ENCODE measurements at places on chromosomes 2 and 18.
A peak's percentile ranks its signal among the peaks of the same experiment; 100 is the strongest.

DNA sequence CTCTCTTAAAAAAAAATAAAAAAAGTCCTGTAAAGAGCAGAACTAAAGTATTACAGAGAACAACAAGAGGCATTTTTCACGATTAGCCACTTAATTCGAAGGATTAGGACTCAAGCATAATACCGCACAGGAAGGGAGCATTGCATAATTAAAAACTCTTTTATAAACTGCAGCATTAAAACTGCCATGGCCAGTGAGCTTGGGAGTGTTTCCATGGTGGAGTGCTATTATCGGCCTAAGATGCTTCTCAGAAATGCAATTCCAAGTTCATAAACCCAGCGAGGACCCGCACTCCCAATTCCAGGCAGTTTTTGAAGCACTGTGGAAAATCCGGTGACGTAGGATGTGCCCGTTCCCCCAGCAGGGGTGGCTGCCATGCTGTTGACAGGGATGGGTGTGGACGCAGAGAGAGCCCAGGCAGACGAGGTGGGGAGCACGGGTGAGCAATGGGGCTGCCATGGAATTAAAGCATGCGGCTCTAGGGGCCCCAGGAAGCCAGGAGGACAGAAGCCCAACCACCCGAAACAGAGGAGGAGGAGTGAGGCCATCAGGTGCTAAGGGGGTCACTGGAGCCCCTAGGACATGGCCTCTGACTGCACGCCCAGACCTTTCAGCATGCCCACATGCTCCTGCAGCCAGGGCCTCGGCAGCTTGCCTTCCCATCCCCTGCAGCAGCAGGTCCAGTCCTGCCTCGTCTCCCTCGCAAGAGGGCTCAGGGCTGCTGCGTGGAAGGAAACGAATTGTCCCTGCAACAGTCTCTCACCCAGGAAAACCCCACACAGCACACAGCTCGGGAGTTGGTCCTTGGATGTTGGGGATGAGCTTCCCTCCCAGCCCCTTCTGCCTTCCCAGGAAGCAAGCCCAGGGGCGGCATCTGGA, 233.4 kb downstream of the NDUFA10 start:
- no peak for DNase-seq

- DNase-seq = no peak
These were observed 470.9 kb downstream of the ARHGAP15 start for GRCh38 chr2:143600116-143600515.

GRCh38 chr2:52416340-52416739, 1351.3 kb upstream of the CHAC2 start:
- DNase-seq = peak; percentile 20

DNA sequence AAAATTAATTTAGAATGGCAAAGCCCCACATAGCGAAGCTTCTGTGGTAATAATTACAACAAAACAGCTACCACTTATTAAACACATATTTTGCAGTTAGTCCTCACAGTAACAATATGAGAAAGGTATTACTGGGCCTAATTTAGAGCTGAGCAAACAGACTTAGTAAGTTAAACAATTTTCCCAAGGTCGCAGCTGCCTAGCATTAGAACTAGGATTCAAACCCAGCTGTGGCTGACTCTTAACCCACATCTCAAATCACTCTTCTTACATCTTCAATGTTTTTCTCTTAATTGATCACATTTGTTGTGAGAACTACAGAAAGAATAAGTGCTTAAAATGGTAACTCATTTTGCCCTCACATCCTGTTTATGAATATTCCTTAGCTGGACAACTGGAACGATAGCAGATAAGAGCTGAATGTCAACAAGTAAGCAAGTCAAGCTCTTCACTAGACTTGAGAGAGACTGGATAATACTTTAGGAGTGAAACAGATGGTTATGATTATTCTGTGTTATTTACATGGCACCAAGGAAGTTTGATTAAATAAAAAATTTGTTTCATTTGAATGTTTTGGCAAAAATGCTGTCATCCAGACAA, 59.4 kb upstream of the TMEM17 start:
- DNase-seq = no peak

- no peak for DNase-seq
These were observed 17.2 kb upstream of the LYPD6B start for GRCh38 chr2:149021271-149021719.

DNA sequence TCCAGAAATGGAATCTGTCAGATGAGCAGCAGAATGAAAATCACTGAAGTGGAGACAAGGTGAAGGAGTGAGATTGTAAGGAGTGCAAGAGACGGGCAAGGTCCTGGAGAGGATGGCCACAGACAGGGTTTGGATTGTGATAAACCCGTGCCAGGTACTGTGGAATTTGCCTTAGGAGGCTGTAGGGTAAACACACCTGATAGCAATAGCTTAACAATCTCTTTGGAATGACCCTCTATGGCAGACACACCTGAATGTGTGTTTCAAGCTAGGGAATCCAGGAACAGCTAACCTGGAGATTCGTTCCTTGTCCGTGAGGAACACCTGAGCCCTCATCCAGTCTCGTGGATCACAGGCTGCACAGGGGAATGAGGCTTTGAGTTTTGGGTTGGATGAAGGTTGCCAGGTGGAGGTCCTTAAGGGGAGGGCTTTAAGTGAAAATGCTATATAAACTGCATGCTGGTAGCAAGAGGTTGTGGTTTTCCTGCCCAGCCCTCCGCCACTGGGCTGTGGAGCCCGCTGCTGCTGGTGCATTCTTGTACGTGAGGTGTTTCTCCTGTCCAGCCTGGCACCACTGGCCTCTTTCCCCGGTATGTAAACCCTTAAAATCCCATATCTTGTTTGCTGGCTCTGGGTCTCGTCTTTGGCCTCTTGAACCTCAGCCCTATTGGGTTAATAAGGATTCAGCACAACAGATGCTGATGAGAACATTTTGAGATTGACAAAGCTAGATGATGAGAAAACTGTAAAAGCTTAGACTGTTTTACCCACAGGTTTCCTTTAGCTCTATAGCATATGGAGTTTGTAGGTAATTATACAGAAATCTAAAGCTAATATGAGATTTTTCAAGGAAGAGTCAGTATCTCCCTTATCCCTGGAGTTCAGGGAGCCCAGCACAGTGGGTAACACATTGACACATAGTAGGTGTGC, 117.9 kb downstream of the ARHGAP15 start:
- no peak for DNase-seq

DNA sequence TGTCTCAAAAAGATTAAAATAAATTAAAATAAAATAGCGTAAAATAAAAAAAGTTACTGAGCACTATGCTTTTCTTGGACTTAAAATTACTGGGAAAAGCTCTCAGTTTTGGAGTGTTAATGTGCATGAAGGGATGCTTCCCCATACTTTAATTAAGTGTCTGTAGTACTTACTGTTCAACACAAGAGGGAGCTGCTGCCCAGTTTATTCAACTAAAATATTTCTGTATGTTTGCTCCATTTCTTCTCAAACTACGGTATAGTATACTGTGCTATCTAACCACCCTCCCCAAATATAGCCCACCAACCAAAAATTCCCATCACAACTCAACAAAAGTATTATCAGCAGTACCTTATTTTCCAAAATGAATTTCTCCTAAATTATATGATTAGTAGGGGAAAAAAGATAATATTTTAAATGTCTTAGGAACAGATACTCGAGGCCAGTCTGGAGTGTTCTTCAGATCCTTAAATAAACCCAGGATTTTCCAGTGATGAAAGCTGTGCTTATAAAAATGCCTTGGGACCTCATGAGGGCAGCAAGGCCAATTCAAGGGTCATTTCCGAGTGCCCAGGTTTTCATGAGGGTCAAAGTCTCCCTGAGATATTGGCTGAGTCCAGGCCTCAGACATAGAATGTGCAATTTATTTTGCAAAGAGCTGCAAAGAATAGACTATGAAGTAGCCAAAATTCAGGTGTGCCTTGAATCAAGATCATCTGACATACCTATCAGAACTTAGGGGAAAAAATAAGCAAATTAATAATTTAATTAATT, 64.1 kb downstream of the CHRNA1 start:
- peak; percentile 45 for DNase-seq

GRCh38 chr2:69988086-69988635, 26.7 kb upstream of the ASPRV1 start:
- DNase-seq = no peak

GRCh38 chr18:67733088-67733487, 216.6 kb upstream of the DSEL start:
- no peak for DNase-seq

DNA sequence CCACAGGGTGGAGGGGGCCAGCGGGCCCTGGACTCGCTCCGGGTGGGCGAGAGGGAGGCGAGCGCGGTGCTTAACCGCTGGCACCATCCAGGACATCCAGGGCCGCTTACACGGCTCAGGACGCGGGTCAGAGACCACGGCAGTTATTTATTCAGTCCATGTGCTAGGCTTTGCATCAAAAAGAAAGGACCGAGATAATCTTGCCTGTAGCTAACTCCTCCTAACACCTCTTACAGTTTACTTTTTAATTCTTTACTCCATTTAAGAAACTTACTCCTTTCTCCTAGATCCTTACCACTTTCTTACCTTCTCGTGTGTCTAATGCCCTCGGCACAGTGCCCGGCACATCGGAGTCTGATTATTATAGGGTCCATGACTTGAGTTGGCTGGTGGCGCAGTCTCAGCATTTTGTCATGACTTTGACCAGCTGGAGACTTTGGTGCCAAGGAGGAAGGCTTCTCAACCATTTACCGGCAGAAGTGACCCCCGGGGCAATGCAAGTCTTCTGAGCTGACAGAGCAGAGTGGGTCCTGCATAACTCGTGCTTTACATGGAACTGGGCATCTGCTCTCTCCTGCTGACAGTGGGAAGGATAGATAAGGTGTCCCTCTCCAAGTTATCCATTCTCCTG, 503 bp downstream of the ANXA4 start:
- peak; percentile 56 for DNase-seq

DNA sequence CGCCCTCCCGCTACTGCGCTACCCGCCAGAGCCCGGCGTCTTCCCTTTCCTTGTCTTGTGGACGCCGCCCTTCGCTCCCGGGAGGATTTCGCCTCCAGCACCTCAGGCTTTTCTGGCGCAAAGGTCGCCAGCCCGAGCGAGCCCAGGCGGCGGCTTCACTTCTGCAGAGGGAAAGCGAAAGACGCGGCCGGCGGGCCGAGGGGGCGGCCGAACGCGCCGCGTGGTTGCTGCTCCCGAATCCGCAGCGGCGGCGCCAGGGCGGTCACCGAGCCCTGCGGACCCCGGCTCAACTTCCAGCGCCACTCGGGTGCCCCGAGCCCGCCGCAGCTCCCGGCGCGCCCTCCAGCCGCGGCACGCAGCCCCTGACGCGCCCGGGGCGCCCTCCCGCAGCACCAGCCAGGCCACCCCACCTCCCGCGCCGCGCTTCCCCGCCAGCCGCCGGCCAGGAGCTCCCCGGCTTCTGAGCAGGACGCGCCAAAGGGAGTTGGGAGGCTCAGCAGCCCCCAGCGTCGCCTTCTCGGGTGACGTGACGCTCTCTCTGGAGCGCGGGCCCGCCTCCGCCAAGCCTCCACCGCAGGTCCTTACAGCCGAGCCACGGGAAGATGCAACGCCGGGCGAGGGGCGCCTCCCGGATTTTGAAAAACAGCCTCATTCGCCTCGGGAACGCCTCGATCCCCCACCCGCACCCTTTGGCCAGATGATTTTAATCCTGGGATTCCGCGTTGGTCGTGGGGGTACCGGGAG, 84.9 kb upstream of the EPB41L3 start:
- peak; percentile 85 for DNase-seq

DNA sequence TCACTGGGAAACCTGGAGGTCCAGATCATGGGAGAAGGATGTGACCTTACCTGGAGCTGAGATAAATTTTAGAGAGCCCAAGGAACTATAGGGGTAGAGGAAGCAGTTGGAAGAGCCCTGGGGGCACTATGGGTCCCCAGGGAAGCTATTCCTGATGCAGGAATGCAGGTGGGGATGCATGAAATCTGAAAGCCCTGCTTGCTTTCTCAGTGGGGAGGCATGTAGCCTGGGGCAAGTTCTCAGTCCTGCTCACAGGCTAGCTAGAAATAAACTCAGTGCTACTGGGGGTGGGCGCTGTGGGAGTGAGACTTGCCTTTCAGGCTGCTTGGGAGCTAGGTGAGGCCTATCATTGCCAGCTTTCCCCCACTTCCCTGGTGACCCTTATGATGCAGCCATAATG, 499.7 kb downstream of the PTH2R start:
- peak; percentile 41 for DNase-seq

GRCh38 chr2:44169155-44169898, 652 bp downstream of the PPM1B start:
- peak; percentile 57 for DNase-seq

GRCh38 chr2:53379547-53379946, 388.1 kb upstream of the CHAC2 start:
- no peak for DNase-seq

DNA sequence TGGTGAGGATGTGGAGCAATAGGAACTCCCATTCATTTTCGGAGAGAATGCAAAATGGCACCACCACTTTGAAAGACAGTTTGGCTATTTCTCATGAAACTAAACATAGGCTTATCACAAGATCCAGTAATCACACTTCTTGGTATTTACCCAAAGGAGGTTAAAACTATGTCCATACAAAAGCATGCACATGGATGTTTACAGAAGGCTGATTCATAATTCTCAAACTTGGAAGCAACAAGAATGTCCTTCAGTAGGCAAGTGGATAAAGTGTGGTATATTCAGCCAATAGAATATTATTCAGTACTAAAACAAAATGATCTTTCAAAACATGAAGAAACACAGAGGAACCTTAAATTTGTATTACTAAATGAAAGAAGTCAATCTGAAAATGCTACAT, 440.6 kb downstream of the FBXO15 start:
- DNase-seq = no peak

- DNase-seq = peak; percentile 86
These were observed 231.7 kb downstream of the VAPA start for GRCh38 chr18:10145546-10145945.

DNA sequence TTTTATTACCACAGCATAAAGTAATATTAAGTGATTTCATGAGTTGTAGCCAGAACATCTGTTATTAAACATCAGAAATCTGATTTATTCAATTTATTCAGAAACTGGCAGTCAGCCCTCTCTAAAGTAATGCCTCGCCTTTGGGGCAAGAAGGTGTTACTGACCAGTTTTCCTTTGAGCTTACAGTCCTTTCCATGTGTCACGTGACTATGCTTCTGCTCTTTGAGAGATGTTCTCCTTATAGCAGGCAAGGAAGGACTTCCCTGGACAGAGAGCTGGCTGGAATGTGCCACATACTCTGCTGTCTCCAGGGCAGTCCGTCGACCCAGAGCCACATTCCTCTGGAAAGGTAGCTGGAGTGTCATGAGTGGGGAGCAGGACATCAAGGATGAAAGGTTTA, 119.7 kb downstream of the RDH14 start:
- DNase-seq = no peak

DNA sequence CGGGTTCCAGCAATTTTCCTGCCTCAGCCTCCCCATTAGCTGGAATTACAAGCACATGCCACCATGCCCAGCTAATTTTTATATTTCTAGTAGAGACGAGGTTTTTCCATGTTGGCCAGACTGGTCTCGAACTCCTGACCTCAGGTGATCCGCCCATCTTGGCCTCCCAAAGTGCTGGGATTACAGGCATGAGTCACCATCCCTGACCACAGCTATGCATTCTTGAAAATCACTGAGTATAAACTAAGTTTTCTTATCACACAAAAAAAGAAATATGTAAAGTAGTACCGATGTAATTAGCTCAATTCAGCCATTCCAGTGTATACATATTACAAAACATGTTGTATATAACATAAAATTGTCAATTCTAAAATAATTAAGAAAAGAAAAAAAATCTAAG, 232.7 kb downstream of the MBD2 start:
- no peak for DNase-seq

GRCh38 chr2:101559551-101559950, 84.6 kb upstream of the RFX8 start:
- no peak for DNase-seq

- DNase-seq = no peak
These were observed 16.0 kb downstream of the YPEL5 start for GRCh38 chr2:30162806-30163205.

- no peak for DNase-seq
These were observed 3.3 kb upstream of the NETO1 start for GRCh38 chr18:72871091-72871490.

- DNase-seq = no peak
These were observed 9.0 kb upstream of the TET3 start for GRCh38 chr2:73975731-73976130.
